ENCODE measurements at places on chromosomes 16 and 17.
A peak's percentile ranks its signal among the peaks of the same experiment; 100 is the strongest.

- DNase-seq = no peak
These were observed 121.7 kb downstream of the SLC39A11 start for GRCh38 chr17:72970797-72971196.

- no peak for DNase-seq
These were observed 12.3 kb upstream of the SALL1 start for GRCh38 chr16:51163366-51163765.

DNA sequence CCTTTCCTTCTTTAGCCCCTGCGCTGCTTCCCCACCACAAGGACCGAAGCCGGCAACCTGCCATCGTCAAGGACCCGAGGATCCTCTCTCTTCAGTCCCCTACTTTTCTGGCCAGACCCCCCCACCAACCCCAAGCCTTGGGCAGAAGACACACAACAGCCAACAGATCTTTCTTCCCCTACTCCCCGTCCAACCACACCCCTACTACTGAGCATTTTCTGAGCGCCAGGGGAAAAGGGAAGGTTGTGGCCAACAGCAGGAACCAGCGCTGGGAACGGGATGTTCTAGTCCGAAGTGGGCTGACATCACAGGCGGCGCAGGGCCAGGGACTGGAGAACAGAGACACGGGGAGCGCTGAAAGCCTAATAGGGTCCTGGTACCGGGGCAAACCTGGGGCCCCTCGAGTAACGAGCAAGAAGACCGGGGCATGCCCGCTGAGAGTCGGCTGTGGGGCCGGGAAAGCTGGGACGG, 528 bp downstream of the PER1 start:
- DNase-seq = peak; percentile 93

DNA sequence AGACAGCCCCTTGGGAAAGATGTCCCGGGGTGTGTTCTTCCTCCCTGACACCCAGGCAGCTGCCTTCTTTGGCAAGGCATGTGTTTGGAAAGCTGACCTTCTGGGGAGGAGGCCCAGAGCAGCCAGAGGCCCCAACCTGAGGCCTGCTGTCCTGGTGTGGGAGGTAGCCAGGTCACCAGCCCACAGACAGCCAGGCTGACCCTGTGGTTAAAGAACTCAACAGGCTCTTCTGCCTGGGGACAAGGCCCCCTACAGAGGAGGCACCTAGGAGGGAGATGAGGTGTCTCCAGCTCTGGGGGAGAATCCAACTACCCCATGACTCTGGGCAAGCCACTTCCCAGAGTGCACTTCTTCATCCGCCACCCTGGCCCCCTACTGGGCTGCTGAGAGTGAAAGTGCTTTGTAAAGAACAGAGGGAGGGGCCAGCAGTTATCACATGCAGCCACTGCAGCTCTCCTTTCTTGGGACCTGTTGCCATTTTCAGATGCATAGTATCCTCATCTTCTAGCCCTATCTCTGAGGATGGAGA, 13.1 kb upstream of the SREBF1 start:
- DNase-seq = no peak

DNA sequence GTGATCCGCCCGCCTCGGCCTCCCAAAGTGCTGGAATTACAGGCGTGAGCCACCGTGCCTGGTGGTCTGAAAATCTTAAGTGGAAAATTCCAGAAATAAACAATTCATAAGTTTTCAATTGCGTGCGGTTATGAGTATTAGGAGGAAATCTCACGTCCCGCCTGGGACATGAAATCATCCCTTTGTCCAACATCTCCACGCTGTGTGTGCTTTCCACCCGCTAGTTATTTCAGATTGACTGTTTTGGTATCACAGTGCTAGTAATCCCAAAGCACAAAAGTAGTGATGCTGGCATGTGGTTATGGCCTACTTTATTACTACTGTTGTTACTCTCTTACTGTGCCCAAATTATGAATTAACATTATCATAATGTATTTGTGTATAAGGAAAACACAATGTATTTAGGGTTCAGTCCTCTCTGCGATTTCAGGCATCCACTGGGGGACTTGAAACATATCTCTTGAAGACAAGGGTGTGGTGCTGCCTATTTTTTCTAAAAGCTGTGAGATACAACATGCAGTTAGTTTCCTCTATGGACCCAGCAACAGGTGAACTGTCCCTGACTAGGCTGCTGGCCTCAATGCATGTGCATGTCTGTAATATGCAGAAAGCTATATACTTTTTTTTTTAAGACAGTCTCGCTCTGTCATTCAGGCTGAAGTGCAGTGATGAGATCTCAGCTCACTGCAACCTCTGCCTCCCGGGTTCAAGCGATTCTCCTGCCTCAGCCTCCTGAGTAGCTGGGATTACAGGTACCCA, 32.3 kb downstream of the SLC47A1 start:
- no peak for DNase-seq

GRCh38 chr17:77432742-77433141, 292.0 kb downstream of the SEC14L1 start:
- DNase-seq = no peak

- no peak for DNase-seq
These were observed 298.9 kb upstream of the IRX5 start for GRCh38 chr16:54631782-54632181.

- DNase-seq = peak; percentile 78
These were observed 83.5 kb downstream of the ADCY9 start for GRCh38 chr16:4032768-4033167.

DNA sequence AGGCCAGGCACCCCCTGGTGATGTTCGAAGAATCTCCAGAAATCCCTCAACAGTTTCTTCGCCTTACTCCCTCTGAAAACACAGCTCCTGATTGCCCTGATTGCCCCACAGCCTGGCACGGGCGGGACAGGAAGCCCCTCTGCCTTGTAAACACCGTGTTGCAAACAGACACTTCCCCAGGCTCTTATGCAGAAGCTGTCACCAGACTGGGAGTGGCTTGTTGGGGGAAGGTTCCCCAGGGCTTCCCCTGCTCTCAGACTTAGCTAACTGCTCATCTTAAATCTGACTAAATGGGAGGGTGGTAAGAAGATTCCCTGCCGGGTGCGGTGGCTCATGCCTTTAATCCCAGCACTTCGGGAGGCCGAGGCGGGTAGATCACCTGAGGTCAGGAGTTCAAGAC, 11.2 kb downstream of the PIK3R5 start:
- DNase-seq = peak; percentile 85

DNA sequence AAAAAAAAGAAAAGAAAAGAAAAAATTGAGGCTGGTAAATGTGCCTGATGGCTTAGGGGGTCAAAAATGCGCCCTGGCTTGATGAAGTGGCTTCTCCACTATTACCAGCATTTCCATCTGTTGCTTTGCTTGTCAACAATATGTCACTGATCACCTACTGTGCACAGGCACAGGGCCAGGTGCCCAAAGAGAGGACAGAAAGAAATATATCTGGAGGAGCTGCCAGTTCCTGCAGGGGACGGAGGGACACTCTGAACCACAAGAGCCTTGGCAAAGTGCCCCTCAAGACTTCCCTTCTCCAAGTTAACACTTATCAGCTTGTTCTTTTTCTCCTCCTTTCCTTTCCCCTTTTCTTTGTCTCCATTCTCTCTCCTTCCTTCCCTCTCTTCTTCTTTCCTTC, 34.7 kb downstream of the GINS3 start:
- no peak for DNase-seq

DNA sequence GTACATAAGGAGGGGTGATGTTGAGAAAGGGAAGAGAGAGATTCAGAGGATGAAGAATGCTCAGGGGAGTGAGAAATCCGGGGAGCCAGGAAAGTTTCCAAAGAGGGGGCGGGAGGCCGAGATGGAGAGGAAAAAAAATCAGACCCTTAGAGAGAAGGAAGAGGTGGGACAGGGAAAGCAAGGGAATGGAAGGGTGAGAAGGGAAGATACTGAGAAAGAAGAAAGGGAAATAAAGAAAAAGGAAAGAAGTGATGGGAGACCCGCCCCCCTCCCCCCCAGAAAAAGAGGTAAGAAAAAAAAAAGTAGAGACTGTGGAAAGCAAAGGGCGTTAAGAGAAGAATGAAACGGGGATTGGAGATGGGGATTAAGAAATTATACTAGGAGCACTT, 507 bp downstream of the DYNLRB2 start:
- DNase-seq = no peak

GRCh38 chr17:75011401-75012095, 922 bp upstream of the MRPL58 start:
- DNase-seq = no peak

DNA sequence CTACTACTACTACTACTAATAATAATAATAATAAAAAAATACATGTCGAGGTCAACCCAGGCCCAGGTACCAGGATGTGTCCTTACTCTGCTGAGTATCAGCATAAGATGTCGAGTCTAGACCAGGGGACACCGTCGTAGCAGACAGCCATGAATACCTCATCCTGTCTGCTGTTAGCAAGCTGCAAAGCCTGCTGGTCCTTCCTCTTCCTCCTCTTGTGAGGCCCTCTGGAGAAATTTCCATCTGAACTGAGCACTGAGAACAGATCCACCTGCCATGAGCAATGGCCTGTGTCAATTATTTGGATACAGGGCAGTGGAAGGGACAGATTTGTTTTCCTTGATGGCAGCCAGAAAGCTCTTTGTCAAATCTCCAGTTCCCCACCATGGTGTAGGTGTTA, 168.5 kb downstream of the XYLT1 start:
- no peak for DNase-seq

- DNase-seq = peak; percentile 60
These were observed 11.1 kb downstream of the TSPOAP1 start for GRCh38 chr17:58317421-58318064.

DNA sequence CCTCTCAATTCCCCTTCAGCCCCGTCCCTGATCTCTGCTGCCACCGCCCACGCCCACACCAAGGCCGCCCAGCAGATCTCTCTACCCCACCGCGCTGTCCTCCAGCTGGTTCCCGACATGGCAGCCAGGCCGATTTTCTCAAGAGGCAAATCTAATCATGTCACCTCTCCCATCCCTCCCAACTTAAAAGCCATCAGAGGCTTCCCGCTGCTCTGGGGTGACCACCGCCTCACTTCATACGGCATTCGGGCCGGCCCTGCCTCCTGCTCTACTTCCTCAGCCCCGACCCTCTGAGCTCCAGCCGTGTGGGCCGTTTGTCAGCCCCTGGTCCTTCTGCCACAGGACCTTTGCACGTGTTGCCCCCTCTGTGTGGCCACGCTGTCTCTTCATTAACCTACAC, 63.2 kb downstream of the RPH3AL start:
- peak; percentile 40 for DNase-seq

DNA sequence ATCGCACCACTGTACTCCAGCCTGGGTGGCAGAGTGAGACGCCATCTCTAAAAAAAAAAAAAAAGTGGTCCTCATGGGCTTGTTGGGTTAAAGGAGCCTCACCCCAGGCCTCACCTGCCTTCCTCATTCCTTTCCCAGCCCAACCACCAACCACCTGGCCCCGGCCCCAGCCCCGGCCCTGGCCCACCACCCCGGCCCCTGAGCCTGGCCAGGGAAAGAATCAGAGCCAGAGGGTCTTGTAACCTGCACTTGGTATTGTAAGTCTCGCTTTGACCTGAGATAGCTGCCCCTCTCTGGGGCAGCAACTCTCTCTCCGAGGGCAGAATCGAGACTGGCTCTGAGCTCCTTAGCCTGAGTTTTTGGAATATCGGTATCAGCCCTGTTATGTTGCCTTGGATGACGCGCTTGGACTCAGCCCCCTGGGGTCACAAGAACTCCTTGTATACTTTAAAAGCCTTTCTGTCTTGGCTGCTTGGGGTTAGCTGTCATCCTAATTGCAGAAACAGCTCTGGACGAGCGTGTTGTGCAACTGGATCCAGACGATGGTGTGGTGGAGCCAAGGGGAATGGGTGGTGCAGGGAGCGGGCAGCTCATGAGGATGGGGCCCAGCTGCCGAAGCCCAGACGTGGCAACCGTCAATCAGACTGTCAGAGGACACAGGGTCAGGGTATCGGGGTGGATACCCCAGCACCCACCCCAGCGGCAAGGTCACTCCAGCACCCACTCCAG, 14.6 kb downstream of the SMTNL2 start:
- no peak for DNase-seq

DNA sequence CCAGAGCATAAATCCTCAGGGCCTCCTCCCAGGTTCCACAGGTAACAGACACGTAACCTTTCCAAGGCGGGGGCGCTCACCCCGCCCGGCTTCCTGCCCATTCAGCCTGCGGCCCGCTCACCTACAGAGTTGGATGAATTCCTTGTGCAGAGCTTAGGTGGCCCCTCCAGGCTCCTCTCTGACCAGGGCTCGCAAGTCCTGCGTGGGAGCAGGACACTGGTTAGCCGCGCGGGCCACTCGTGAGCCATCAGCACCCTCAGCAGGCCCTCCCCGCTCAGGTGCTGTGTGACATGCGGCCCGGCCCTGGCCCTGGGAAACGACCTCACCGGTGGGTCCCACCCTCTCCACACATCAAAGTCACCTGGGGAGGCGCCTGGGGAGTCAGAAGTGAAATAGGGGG, 528 bp downstream of the TERB1 start:
- no peak for DNase-seq

DNA sequence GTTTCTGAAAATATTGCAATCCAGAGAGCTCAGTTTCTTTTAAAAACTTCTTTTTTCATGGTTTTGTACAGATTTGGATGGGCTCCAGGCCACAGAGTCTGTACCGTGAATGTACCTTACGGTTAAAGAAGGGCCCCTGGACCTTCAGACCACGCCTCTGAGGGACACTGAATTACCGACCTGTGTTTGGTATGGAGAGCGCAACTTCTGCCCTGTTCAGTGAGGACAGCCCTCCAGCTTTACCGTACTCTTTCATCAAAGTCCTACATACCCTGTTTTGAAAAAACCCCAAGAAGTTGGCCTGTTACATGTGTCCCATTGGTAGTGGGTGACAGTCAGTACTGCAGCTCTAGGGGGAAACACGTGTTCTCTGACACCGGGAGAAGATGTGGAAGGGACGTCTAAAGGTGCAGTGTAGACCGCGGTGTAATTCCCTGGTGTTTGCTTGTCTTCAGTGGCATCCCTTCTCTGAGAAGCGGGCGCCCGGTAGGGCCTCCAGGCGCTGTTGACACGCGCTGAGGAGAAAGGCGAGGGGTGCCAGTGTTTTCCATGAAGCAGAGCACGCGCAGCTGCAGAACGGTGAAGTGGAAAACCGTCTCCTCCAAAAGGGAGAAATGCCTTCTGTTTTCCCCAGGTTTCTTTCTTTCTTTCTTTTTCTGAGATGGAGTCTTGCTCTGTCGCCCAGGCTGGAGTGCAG, 6.2 kb downstream of the PGS1 start:
- DNase-seq = no peak

DNA sequence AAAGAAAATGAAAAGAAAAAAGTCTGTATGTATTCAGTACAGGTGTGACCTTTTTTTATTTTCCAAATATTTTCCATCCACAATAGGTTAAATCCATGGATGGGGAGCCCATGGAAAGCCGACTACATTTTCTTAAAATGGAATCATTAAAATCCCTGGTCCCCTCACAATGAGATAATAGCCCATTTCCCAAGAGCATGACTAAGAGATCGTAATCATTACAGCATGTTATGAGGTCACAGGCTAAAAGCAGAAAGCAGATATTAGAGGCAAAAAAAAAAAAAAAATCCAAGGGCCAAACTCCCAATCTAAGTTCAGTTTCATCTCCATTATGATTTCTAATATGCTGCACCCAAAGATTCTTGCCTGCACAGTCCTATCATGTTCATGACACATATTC, 44.7 kb downstream of the CYTH1 start:
- DNase-seq = no peak

- no peak for DNase-seq
These were observed 61.9 kb downstream of the BANP start for GRCh38 chr16:88013091-88013609.
